GOT3 (cell line): ENCODE measurements at places on chromosomes 7 and 10.

DNA sequence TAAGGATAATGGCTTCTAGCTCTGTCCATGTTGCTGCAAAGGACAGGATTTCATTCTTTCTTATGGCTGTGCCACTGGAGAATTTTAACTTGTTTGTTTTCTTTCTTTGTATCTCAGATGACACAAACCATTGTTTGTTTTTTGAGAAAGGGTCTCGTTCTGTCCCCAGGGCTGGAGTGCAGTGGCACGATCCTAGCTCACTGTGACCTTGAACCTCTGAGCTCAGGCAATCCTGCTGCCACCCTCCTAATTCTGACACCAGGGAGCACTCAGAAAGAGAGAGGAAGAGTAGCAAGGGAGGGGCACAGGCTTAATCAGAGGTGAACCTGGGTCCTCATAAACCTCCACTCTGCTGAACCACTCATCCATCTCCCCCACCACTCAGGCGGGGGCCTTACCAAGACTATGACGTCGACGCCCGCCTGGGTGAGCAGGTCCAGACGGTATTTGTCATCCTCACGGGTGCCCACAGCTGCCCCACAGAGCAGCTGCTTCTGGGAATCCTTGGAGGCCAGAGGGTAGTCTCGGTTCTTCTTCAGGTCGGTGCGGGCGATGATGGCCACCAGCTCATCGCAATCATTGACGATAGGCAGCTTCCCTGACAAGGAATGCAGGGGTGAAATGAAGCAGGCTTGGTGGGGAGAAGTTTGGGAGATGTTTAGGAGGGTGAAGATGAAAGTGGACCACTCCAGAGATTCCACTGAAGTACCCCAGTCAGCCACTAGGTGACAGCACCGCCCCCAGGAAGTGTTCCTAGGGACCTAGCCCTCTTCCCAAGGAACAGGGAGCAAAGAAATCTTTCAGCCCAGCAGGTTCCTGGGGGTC, 11.6 kb downstream of the IMPDH1 start:
- DNase-seq = no peak

DNA sequence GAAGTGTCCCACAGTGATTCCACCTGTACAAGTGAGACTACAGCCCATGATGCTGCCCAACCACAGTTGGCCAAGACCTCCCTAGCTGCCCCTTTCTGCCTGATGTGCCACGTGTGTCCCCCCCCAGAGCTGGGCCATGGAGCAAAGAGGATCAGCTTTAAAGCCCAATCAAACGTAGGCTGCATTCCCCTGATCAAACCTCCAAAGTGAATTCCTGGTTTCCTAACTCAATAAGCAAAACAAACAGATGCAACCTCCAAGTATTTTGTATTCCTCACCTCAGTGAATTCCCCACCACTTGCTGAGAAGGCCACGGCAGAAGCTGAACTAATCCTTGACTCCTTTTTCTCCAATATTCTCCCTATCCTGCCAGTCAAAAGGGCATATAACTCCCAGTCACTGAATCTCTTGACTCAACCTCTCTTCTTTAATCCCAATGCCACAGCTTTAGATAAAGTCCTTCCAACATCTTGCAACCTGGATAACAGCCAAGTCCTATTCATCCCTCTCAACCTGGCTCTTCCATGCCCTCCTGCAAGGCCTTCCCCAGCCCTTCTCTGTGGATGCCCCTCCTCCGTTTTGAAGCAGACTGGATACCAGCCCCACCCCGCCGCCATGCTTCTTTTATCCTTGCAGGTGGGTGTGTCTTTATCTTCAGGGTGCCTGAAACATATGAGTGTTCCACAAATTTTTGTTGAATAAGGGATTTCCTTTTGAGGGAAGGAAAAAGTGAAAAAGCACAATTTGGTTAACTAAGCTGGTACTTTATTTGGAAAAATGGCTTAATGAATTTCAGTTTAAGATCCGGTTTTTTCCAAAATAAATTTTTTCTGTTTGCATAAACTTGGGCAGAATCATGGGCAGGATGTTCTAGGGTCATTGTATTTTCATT, 285.2 kb upstream of the MKLN1 start:
- DNase-seq = no peak

- DNase-seq = no peak
Measured at GRCh38 chr10:112083472-112083871, 100.1 kb downstream of the GPAM start.

DNA sequence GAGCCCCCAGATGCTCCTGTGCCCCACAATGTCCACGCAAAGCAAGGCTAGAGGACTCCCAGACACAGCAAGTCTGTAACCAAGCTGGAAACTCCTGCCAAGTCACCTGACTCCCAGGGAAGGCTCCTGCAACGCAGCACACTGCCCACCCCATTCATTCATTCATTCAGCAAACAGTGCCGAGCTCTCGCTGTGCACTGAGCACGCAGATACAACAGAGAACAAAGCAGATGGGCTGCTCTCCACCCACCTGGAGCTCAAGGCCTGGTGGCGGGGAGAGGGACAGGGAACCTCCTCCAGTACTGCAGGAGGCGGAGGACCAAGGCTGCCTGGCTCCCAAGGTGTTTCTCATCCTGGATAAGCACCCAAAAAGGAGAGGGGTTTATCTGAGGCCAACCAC, 8.6 kb downstream of the KCNH2 start:
- no peak for DNase-seq

DNA sequence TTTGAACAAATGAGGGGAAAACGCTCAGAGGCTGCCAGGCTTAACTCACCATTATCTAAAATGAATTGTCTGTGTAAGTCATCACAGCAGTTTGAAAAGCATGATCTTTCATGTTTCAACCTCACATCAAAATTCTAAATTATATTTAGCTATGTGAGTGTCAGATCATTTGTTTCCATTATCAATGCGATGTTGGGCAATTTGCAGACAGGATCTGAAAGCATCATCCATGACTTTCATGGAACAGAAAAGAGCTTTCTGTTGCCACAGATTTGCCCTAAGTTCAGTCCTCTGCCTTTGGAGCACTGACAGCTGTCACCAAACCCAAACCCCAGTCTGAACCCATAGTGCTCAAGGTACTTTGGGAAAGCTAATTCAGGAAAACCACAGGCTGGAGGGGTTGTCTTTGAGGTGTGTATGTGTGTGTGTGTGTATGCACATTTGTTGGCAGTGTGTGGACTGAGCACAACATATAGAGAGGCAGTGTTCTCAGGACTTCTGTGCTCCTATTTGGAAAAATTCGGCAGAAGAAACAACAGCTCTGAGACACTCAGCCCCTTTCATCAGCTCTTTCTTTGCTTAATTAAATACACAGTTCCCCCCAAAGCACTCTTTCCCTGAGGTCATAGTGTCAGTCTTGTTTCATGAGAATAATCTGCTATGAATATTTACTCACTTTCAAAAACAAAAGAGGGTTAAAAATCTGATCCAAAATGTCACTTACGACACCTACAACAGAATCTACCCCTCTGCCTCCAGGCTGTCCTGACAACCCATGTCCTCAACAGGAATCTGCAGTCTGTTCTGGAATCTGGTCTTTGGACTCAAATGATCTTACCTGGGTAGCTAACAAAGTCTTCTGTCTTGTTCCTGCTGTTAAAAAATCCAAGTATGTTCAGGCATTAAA, 188.5 kb upstream of the KLF14 start:
- DNase-seq = no peak

DNA sequence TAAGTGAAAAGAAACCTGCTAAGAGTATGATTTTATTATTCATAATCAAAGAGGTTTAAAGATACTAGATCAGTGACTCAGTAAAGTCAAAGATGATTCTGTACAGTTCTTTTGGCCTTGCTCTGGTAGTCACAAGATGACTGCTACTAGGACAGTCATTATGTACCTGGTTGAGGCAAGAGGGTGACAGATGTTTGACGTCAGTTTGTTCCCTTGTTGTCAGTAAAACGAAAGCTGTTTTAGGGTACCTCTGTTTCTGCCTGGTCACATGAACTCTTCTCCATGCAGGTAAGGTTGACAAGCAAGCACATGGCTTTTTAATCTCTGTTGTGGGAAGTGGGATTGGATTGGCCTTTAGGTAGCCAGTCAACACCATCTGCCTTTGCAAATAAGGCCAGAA, 308.0 kb downstream of the EXOC4 start:
- DNase-seq = no peak

DNA sequence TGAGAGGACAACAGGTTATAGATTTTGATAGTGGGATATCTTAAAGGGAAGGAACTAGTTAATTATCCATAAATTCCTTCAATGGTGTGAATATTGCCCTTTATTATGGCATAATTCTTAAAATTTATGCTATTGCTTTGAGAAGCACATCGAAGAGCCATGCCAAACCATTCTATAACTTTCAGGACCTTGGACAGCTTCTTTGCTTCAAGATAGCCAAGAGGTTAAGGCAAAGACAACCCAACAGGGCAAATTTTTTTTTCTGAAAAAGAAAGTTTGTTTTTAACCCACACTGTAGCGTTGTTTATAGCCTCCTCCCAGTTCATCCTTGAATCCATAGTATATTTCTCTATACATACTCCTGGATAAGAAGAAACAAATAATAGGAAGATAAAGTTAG, 103.2 kb downstream of the NRG3 start:
- no peak for DNase-seq
